Stimulated activated effector memory CD8-positive, alpha-beta T cell treated with anti-CD3 and anti-CD28 coated beads, Interleukin-12 subunit alpha, Interleukin-12 subunit beta, amount 100 ng/mL, for 72 hours (primary cell): ENCODE measurements at places on chromosomes 12 and 14.

GRCh38 chr14:65354715-65355114, 57.8 kb upstream of the FUT8 start:
- no peak for DNase-seq

DNA sequence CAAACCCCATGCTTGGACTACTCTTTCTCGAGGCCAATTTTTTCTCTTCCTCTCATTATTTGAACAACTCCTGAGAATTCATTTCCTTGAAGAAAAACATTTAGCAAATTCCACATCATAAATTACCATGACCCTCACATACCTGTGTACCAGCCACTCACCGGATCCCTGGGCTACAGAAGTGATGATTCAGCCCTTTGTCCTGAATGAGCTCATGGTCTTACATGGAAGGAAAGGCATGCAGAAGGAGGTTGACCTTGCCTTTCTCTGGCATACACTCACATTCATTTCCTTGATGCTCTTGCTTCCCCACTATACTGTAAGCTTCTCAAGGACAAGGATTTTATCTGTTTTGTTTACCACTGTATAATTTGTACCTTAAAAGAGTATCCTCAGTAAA, 191.5 kb downstream of the SLC5A8 start:
- no peak for DNase-seq

GRCh38 chr12:117835156-117835555, 133.6 kb downstream of the KSR2 start:
- DNase-seq = no peak

DNA sequence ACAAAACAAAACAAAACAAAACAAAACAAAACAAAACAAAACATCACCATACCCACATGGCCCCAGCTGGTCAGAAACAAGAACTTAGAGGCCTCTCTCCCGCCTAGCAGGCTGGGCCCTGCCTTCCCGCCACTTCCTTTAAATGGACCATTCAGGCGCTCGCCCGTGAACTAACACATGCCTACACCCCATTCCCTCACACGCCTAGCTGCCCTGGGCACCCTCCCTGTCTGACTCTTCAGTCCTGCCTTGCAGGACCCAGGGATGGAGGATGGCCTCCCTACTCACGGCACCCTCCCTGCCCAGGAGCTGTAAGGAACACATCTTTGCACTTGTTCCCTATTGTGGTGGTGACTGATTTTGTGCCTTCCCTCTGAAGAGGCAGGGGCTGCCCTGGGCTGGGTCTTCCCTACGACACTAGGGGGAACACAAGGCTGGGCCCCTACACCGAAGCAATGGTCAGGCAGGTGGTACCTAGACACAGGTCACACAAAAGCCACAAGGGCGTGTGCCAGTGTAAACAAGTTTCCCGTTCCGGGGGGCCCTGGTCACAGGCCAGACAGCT, 21.5 kb downstream of the P2RX2 start:
- no peak for DNase-seq

GRCh38 chr12:124518051-124518932, 49.1 kb downstream of the NCOR2 start:
- DNase-seq = no peak

GRCh38 chr14:68682166-68683103, 110.4 kb downstream of the ZFP36L1 start:
- DNase-seq = no peak

- no peak for DNase-seq
These were observed 5.4 kb upstream of the YEATS4 start for GRCh38 chr12:69354172-69354555.
